ENCODE measurements at places on chromosomes 13 and 19.

GRCh38 chr13:95630593-95630992 lies 13.9 kb downstream of the DZIP1 start:
- no peak for DNase-seq

- no peak for DNase-seq
Measured at GRCh38 chr13:39452417-39452816, 150.6 kb downstream of the LHFPL6 start.

GRCh38 chr13:76764429-76764828 lies 121.8 kb downstream of the KCTD12 start:
- no peak for DNase-seq

- DNase-seq: no peak
Measured at GRCh38 chr13:113582841-113583631, 1.5 kb upstream of the TFDP1 start.

- no peak for DNase-seq
Measured at GRCh38 chr13:45833663-45834375, 17.7 kb downstream of the SIAH3 start.

DNA sequence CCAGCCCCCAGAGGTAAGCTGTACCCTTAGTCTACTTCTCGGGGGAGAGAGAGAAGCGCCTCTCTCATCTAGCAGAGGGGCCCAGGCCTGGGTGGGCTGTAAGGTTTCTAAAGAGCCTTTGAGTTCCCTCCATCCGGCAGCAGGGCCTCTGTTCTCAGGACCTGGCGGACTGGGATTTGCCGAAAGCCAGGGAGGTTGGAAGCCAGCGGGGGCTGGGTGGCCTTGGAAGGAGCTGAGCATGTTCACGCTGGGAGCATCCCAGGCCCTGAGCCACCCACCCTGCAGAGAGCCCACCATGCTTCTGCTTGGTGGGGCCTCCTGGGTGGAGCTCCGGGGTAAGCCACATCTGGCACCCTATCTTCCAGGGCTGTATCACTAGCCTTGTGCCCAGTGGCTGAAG lies 7.8 kb downstream of the SLC7A10 start:
- no peak for DNase-seq

GRCh38 chr19:7408251-7408650 lies 59.5 kb downstream of the ARHGEF18 start:
- DNase-seq: no peak

Data from stimulated activated CD4-positive, alpha-beta T cell treated with anti-CD3 and anti-CD28 coated beads, TNF-alpha, amount 100 ng/mL, for 4 hours (primary cell).